ENCODE measurements at places on chromosomes 4 and X.

GRCh38 chr4:59712470-59712869, 1487.7 kb upstream of the ADGRL3 start:
- no peak for DNase-seq

GRCh38 chr4:10577018-10577417, 107.5 kb downstream of the CLNK start:
- no peak for DNase-seq

GRCh38 chrX:36388901-36389300, 469.4 kb downstream of the CFAP47 start:
- DNase-seq = no peak

- DNase-seq = no peak
Observed at GRCh38 chr4:16739997-16740624, 158.3 kb downstream of the LDB2 start.

DNA sequence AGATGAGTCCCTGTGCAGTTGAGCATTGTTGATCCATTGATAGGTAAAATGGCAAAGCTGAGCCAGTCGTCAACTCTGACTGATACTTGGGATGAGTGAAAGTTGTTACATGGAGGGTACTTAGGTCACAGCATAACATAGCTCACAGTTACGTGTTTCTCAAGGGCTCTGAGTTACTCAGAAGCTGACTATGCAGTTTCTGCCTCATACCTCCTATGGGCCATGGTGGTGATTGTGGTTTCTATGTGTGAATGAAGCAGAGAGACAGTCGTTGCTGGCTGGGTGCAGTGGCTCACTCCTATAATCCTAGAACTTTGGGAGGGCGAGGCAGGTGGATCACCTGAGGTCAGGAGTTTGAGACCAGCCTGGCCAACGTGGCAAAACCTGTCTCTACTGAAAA, 30.8 kb downstream of the FRMPD3 start:
- DNase-seq = no peak

DNA sequence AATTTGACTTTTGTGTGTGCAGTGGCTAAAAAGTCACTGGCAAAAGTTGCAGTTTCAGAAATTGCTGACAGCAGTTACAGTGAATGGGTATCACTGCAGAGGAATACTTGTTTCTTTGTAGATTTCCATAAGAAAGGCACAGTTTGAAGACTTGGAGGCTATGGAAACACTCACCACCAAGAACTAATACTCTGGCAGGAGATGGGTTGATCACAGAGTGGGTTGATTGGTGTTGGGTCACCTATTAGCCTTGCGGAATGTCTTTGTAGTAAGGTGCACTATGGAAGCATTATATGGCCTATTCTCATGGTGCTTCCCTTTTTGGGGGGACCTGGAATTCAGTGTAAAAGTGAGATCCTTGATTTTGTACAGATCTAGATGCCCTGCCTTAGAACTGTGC, 502.8 kb downstream of the CFAP47 start:
- no peak for DNase-seq

- DNase-seq = no peak
Observed at GRCh38 chr4:168390041-168390440, 71.5 kb upstream of the DDX60 start.

DNA sequence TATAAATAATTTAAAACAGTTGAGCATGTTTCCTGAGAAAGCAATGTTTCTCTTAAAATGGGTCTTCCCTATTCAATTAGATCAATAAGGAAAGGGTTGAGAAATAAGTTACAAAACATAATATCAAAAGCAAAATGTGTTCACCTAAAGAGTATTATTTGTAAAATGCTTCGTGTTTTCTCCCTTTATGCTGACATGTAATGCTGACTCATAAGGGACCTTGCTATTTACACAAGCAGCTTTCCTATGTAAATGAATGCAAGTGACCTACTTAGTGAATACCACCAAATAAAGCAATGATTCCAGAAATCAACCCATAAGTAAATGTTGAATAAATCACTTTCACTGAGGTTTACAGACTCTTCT, 91.5 kb downstream of the ELOVL6 start:
- DNase-seq = no peak

DNA sequence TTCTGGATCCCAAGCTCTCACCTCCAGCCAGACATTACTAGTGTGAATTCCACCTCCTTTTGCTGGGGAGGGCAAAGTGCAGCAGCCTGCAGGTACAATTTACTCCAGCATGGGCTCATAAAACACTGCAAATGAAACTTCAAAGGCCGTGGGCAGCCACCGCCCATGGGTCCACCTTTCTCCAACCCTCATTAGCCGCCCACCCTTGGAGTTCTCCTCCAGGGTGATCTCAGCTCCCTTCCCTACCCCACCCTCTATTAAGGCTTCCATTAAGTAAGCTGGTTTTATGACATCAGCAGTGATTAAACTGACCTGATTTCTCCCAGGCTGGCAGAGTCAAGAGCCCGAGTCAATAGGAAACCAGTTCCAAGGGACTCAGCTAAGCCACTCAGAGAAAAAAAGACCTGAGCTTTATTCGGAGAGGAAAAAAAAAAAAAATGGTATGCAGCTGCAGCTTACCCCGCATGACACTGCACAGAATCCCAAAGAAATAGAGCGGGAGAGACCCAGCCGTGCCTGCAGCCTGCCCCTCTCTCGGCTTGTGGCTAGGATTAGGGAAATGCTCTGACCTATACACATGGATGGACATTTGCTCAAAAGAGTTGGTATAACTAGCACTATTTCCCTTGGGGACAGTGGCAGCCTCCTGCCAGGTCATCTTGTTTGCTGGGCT, 319.6 kb downstream of the PTTG2 start:
- DNase-seq = no peak

DNA sequence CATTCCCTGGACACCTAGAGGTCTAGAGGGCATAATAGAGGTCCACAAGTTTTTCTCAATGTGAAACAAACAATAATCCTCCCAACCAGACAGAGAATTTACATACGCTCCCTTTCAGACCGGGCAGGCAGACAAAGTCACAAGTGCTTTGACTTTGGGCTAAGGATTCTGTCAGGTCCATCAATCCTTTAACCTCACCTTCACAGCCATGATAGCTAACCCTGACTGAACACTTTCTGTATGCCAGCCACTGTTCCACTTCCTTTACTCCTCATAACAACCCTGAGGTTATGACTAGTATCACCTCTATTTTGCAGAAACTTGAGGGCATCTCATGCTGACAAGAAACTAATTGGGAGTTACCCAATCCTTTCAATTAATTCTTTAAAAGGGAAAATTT, 118.8 kb upstream of the AFF2 start:
- no peak for DNase-seq

DNA sequence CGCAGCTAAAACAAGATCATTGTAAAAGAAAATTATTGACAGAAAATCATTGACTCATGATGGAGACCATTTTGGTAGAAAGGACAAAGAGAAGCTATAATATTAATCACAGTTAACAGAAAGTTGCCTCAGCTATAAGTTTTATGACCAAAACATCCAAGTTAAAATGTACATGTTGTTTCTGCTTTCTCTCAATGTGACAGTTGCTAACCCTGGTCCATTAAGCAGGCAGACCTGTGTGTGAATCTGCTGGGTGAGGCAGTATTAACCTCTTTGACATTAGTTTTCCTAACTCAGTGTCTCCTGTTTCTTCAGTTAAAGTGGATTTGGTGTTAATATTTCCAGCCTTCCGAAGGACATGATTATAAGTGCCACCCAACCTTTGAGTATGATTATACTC, 94.8 kb upstream of the DCLK2 start:
- DNase-seq = no peak

DNA sequence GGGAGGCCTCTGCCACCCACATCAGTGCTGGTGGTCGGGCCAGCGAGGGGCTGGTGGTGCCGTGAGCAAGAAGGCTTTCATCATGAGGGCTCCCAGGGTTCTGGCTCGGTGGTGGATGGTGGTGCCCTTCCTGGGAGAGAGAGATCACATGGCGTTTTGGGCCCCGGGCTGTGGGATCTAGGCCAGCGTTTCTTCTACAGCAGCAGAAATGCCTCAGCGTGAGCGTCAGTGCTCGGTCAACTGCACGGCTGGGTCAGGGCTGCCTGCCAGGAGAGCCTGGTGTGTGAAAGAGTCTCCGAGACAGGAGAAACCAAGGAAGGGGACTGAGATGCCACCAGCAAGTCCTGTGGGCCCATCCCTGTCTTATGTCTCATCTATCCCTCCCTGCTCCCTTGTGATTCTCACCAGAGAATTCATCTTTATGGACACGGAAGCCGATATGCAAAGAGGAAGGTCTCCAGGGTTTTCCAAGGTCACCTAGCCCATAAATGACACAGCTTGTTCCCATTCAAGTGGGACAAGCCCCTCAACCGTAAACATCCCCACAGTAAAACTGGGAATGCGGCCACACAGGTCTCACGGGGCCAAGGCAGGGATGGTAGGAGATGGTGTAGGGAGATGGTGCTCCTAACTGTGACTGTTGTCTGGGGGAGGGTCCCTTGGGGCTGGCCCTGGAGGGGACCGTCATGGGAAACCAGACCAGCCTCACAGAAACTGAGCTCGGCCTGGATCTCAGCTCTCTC, 99.2 kb downstream of the SORCS2 start:
- DNase-seq = peak; percentile 56

- DNase-seq = peak; percentile 77
Observed at GRCh38 chr4:152273343-152273742, 262.5 kb downstream of the FBXW7 start.

GRCh38 chr4:163758032-163758431, 263.5 kb downstream of the TMA16 start:
- DNase-seq = no peak

DNA sequence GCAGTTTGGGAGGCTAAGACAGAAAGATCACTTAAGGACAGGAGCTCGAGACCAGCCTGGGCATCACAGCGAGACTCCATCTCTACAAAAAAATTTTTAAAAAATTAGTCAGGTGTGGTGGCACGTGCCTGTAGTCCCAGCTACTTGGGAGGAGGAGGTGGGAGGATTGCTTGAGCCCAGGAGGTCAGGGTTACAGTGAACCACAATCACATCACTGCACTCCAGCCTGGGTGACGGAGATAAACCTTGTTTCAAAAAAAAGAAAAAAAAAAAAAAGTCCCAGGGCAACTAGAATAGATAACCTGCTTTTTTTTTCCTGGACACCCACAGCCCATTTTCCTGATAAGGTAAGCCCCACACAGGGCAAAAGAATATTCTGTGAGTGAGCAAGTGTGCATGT, 96.3 kb downstream of the C4orf51 start:
- no peak for DNase-seq

- no peak for DNase-seq
Observed at GRCh38 chr4:56296526-56296925, 90.8 kb downstream of the AASDH start.

DNA sequence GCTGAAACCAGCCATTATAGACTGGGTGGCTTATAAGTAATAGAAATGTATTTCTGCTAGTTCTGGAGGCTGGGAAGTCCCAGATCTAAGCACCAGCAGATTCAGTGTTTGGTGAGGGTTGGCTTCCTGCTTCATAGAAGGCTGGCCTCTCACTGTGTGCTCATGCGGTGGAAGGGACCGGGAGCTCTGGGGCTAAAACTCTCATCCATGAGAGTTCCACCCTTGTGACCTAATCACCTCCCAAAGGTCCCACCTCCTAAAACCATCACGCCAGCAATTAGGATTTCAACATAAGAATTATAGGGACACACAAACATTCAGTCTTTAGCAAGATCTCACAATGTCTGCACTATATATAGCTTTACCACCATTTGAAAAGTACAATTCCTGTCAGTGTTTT, 215.2 kb downstream of the CBR4 start:
- DNase-seq = no peak

DNA sequence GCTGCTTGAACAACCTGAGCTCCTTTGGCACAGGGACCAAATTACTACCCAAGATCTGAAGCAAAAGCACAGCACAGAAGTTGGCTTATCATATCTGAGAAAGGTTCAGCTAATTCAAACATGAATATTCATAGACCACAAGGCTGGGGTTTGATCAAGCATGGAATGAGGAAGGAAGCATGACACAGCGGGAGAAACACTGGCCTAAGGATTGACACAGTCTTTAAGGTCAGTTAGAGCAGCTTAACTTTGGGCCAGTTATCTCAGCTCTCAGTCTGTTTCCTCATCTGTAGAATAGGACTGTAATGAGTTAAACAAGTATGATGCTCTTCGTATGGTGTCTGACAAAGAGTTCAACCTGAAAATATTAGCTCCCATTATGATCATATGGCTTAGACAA, 88.5 kb upstream of the CBR4 start:
- no peak for DNase-seq

DNA sequence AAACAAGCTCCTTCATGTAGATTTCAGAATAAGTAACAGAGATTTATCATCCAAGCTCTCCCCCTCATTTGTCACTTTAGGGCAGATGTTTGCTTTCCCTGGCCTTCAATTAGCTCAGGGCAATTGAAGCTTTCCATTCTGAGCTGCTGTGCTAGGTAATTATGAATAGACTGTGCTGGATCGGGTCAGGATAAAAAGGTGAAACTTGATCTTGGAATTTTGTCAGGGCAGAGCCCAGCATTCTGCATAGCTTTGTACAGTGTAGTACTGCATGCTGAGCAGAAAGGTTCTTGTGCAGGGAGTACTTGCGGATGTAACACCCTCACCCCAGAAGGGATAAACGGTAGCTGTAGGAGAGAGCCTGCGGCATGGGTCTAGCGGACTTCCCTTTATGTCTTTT, 64.0 kb upstream of the CLDN34 start:
- no peak for DNase-seq

DNA sequence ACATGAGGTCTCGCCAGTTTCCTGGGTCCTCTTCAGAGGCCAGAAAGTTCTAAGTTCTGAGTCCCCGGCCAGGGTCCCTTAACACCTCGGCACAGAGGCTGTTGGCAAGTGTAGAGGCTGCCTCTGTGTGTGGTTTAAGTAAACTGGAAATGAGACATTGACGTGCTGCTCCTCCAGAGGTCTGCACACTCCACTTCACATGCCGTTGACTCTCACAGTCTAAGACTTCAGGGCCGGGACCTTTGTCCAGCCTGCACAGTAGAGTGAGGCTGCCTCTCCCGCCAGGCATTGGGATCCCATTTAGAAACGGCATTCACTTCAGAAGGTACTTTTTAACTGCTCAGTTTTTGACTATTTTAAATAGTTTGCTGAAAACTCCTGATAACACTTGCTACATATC, 10.6 kb upstream of the TADA2B start:
- DNase-seq = no peak

DNA sequence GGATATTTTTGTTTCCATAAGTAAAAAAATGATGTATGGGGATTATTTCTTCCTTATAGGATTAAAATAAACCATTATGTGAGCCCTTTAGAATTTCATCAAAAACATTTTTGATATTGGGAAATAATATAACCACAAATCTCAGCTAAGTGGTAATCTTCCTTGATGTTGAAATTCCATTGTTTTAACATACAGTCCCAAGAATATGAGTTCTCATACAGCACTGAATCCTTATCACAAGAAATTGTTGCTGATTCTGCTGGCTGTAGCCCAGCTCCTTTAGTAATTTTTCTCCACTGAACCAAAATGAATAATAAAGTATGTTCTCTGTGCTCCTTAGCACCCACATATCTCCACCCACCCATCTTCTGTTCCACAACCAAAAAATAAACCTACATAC, 41.9 kb upstream of the FAM47B start:
- DNase-seq = no peak

- no peak for DNase-seq
Observed at GRCh38 chrX:2498781-2499302, 1.9 kb downstream of the DHRSX start.

- DNase-seq = no peak
Observed at GRCh38 chrX:139851730-139852129, 81.1 kb downstream of the ATP11C start.

- no peak for DNase-seq
Observed at GRCh38 chr4:100188829-100189228, 1.4 kb downstream of the DDIT4L start.
